ENCODE measurements at places on chromosomes 12 and 14.

- DNase-seq = no peak
Observed at GRCh38 chr14:101352567-101352966, 208.7 kb upstream of the DIO3 start.

DNA sequence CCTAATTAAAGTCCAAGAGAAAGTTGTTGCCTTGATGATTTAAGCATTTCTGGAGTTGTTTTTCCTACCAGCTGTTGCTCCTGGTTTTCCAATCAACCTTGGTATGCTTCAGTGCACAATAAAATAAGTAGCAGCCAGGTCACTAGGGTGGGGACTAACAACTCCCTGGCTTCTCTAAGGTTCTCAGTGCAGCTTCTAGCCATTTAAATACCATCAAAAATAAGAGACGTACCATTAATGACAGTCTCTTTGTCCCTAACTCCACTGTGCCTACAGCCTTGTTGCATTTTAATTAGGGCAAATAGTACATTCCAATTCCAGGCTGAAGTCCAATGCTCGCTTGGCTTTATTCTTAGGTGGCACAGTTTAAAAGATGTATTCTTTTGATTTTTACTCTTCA lies 11.8 kb downstream of the STON2 start:
- no peak for DNase-seq

- DNase-seq = no peak
Observed at GRCh38 chr12:63163541-63163940, 12.5 kb upstream of the AVPR1A start.

DNA sequence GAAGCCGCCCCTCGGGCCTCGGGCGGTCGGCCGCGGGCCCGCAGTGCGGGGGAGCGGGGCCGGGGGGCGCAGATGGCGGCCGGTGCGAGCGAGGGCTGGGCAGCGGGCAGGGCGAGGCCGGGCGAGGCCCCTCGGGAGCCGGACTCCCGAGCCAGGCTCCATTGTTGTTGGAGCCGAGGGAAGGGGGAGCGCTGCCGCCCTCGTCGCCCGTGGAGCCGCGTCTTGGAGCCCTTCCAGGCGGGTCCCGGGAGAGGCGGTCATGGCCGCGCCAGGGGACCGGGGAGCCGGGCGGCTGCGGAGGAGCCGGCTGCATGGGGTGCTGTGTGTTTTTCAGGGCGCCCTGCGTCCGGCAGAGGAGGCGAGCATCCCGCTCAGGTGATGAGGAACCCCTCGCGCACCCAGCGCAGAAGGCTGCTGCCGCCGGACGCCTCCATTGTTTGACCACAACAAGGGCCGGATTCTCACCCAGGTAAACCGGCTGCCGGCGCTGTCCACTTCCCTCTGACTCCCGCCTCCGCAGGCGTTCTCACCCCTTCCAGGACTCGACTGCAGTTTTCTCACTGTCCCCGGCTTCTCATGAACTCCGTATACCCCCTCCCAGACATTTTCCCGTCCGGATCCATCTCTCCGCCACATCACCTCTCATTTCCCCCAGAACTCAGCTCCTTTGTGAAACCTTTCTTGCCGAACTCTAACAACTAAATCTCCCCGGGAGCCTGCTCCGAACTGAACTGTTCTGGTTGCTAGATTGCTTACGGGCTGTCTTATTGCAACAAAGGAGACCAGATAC lies 732 bp downstream of the ZNF664 start:
- DNase-seq = no peak

- no peak for DNase-seq
Observed at GRCh38 chr12:64178122-64178521, 44.0 kb downstream of the KICS2 start.

DNA sequence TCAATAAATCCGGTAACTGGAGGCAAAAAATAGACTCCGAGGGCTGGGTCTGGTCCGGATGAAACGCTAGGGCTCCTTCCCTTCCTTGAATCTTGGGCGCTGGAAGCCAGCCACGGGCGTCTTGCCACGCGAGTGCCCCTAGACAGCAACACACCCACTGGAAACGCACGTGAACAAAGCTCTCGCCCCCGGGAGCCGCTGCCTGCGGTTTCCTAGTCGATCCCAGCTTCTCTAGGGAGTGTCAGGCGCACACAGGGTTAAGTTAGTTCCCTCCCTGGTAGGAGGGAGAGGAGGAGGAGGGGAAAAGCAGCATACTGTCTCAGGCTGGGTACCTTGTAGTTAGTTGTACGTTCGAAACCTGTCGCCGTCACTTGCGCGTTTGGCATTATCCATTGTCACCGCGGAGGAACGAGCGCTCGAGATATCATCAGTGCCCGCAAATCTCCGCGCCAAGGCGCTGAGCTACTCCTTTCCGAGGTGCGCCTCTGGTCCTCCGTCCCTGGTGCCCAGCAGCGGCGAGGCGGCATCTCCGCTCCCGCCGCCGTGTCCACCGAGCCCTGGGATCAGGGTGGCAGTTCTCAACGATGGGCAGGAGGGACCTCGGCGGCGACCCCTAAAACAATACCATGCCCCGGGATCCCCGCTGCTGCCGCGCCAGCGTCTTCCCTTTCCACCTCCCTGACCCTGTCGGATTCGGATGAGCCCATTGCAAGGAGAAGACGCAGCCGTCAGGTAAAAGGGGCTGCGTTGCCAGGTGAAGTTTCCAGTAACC lies at the start of gene FLRT2:
TSS of gene FLRT2 (plus strand) at position 342 of the 772 bp plus-strand sequence. CDS start 91,371 bp downstream, outside the sequence.
- DNase-seq = no peak

DNA sequence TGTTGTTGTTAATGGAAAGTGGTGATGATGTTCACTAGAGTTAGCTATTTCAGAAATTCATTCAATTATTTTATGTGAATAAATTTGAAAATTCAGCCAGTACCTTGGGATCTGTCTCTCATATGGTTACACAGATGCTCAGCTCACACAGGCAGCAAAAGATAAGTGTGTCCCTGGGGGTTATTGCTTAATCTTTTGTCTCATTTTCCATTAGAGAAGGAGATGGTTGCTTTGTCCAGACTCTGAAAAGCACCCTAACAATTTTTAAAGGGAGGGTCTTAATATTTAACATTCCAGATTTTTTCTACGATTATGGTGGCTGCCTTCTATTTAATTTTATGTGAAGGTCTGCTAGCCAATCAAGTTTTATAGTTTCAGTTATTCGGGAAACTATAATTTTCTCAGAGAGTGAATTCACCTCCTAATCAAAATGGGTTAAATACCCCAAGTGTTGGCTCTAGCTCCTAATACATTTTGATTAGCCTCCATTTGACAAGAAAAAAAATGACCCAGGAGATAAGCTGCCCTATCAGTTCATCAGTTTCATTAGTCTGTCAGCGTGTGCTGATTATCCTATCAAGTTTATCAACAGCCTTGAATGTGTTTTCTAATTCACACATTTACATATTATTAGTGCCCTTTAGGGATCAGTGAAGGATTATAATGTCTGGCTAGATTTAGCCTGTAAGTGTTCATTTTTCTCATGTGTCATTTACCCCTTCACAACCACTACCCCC lies 282.1 kb downstream of the TMTC2 start:
- DNase-seq = no peak

- DNase-seq = no peak
Observed at GRCh38 chr12:132475304-132476037, 14.5 kb upstream of the FBRSL1 start.

- DNase-seq = no peak
Observed at GRCh38 chr12:65557438-65558181, 266.7 kb upstream of the HMGA2 start.

- DNase-seq = no peak
Observed at GRCh38 chr14:61602003-61602732, 93.1 kb upstream of the HIF1A start.

GRCh38 chr14:79630288-79630960 lies 580.9 kb downstream of the DIO2 start:
- no peak for DNase-seq

- no peak for DNase-seq
Observed at GRCh38 chr14:25308244-25308643, 258.3 kb upstream of the STXBP6 start.

GRCh38 chr12:5032821-5033220 lies 10.9 kb upstream of the KCNA5 start:
- DNase-seq = no peak

- no peak for DNase-seq
Observed at GRCh38 chr14:65751510-65751909, 339.0 kb downstream of the FUT8 start.

DNA sequence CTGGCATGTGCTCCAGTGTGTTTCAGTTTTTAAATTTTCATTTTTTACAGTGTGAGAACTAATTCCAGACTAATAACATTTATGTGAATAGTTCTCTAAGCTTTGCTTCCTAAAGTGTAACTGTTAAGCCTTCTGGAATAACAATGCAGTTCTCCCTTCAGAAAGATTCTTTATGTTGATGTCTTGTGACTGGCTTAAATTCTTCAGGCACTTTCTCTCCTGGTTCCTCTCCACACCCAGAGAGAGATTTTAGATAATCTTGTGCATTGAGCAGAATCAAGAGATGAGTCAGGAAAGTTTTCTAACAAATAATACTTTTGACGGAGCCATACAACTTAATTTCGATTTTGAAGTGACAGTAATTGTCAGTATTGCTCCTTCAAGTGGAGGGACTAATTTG lies 118.5 kb downstream of the RAD51B start:
- DNase-seq = no peak

DNA sequence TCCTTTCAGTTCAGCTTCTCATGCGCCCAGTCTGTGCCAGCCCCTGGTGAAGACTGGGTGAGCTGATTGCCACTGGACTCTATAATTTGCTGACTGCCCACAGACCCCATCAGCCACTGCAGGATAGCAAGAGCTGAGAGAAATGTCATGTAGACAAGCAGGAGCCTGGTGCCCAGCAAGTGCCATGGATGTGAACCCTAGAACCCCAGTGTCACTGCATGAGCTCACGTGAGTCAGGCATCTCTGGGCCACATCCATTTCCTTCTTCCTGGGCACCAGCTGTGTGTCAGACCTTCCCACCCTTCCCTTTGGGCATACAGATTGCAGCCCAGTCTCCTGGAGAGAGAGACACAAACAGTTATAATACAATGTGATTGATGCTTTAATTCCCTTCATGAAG lies 73.8 kb downstream of the NTF3 start:
- DNase-seq = no peak

DNA sequence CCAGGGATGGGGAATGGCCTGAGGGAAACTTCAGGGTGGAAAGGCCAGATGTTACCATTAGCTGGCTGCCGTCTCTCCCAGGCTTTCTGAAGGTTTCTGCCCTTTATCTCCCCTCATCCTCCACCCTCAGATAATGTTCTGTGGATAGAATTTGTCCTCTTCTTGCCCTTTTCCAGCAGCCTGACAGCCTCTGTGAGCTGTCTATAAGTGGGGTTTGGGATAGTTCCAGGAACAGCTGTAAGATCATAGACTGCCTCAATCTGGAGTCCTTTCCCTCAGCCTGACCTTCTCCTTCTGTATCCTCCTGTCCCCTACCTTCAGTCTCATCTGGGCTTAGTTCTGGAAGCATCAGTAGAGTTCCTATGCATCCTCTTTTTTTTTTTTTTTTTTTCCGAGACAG lies 2.8 kb upstream of the RND1 start:
- no peak for DNase-seq

DNA sequence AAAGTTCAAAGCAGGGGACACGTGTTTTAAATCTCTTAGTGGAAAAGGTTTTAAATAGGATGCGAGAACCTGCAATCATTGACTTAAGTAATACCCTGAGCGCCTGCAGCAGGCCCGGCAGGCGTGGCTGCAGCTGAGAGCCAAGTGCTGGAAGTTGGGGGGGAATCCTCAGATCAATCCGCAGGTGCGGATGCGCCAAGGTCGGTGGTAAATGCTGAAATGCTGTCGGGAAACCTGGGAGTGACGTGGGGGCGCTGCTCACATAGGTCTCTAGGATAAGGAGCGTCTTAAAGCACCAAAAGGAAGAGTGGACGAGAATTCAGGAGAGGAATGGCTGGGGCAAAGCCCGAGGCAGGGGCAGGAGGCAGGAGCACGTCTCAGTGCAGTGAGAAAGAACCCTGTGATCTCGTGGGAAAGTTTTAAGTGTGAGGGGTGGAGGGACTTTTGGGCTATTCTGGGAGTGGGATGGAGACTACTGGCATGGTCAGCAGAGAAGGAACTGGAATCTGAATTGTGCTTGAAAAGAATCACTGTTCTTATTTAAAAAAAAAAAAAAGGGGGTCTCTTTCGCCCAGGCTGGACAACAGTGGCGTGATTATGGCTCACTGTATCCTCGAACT lies 883 bp upstream of the CDCA4 start:
- peak; percentile 50 for DNase-seq

DNA sequence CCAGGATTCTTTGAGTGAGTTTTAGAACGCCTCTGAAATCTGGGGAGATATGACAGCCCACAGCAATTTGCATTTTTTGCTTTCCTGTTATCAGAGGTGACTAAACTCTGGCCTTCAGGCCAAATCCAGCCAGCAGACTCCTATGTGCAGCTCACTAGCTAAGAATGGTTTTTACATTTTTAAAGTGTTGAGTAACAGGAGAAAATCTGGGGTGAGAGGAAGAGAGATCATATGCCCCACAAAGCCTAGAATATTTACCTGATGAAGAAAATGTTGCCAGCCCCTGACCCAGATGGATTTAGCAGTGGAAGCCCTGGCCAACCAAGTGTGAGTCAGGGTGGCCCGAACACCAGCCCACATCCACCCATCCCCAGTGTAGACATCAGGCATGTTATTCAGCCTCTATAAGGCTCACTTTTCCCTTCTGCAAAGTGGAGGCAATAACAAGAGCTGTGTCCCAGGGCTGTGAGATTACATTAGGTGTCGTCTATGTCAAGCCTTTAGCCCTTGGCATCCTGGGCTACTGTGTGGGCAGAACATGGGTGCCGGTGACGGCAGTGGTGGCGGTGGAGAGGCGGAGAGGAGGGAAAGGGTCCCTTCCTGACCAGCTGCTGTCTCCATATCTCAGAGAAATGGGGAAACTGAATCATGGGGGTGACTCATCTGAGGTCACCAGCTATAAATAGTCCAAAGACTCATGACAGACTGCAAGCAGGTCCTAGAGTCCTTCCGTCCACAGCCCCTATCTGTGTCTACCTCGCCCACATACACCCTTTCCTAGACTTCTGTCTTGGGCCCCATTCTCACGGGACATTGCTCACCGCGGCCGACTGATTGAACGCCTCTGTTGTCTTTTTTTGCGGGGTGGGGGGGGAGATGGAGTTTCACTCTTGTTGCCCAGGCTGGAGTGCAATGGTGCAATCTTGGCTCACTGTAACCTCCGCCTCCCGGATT lies 32.6 kb upstream of the CD9 start:
- DNase-seq = no peak

DNA sequence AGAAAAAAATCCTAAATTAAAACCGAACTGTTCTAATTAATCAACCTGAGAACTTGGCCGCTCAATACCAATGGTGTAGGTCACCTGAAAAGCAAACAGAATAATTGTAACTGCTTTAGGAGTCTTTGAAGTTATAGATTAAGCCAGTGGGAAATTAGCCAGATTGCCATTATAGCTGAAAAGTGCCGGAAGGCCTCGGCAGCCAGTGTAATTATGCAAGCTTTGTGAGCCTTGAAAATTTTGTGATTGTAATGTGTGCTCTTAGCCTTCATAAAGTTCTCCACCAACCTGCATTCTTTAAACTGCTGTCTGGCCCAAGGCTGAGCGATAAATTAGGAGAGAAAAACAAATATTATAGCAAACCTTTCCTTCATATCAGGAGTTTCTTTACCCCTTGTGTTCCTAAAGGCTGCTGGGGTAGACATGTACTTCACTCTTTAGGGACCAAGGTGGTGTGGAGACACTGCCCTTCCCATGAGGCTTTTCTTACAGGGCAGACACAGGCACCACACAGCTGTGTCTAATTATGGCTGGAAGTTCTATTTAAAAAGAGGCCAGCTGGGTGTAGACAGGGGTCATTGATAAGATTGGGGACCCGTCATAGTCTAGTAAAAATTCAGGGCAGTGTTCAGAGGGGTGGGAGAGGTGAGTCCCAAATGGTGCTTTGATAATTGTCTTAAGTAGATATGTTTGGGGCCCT lies 991.2 kb downstream of the FLRT2 start:
- DNase-seq = peak; percentile 76
